Cortex of kidney (tissue), 1 donor: ENCODE measurements at places on chromosomes 2 and 18.

DNA sequence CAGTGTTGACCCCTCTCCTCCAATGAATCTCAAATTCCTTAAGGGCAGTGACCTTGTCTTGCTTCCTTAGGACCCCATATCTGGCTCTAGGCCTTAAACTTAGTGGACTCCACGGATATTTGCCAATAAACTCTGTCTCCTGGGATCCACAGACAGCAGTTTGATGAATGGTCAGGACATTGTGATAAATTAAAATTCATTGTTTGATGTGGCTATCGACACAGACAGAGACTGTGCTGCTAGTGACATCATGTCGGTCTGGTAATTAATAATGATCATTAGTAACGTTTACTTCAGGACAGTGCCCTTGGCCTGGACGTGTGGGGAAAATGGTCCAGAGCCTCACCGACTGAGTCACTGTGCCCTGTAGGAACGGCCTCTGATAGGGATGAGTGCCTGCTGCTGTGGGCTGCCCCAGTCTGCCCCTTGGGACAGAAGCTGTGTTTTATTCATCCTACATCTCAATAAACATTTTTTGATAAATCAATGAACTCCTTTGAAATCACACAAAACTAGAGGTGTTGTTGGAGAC, 5.2 kb upstream of the SLC35F6 start:
- DNase-seq: no peak

- no peak for DNase-seq
Measured at GRCh38 chr18:604771-605170, 8.0 kb downstream of the CLUL1 start.

DNA sequence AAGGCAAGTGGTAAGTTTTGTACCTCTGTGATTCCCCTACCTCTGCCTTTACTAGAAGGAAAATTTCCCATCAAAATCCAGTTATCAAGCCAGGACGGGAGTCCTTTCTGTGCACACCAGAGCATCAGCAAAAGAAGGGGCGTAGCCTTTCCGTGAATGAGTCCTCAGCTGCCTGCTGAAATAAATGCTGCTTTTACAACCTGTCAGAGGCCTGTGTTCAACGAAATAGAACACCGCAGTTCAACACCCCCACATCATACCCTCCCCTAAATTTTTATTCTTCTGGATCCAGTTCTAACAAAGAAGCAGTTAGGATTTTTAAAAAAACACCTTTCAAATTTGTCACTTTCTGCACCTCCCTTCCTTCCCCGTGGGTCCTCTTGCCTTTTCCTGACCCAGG, 135.8 kb downstream of the SETBP1 start:
- no peak for DNase-seq

- DNase-seq: no peak
Measured at GRCh38 chr2:160680294-160680693, 186.7 kb upstream of the RBMS1 start.

- no peak for DNase-seq
Measured at GRCh38 chr2:168343586-168343985, 96.2 kb upstream of the STK39 start.

- DNase-seq: no peak
Measured at GRCh38 chr2:239035997-239036731, 188.3 kb downstream of the TWIST2 start.

DNA sequence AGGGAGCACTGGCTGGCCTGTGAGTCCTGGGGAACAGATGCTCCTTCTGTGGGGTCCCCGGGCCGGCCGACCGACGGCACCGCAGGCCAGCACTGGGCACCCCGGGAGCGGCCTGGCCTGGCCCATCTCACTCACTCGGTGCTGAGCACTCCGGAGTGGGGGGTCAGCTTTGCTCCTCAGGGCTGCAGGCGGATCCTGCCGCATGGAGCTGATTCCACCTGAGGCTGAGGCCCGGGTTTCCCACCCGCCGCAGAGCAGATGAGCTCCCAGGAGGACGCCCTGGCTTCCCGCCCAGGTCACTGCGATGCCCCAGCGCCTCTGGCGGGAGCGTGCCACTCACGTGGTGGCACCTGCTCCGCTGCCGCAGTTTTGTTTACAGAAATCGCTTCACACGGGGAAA, 418.6 kb downstream of the GALR1 start:
- no peak for DNase-seq
